Left cardiac atrium (tissue), 4 donors: ENCODE measurements at places on chromosomes 11 and 22. TPM values are rescaled to one million over a fixed set of nuclear protein-coding genes. Genes with fewer than 3 reads are reported as not detected.

The OOSP4A gene
- not detected for total RNA-seq

GRCh38 chr11:61737131-61737530, 15.3 kb upstream of the MYRF start:
- no peak for DNase-seq

The SELENOM gene
- 145 TPM for total RNA-seq

GRCh38 chr11:61075891-61076290, 26.4 kb upstream of the CD5 start:
- DNase-seq: no peak

- no peak for DNase-seq
Measured at GRCh38 chr11:75697906-75698581, 19.6 kb upstream of the MOGAT2 start.

- DNase-seq: no peak
Measured at GRCh38 chr11:124868331-124869274, 3.4 kb downstream of the ROBO3 start.

DNA sequence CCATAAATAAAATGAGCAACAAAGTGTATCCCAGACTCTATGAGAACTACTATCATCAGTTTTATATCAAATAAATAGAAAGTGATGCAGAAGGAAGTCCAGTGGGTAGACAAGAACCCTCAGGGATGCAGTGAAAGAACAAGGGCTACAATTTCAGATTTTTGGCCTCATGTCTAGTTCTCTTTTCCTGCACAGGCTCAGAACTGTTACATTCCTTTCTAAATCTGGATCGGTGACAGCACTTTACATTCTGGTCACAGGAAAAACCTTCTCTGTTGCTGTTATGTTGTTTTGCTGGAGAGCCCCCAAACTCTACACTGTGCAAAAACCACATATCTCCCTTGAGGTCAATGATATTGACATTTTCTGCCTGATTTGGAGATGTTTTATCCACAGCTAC, 108.8 kb upstream of the ANO5 start:
- DNase-seq: no peak

DNA sequence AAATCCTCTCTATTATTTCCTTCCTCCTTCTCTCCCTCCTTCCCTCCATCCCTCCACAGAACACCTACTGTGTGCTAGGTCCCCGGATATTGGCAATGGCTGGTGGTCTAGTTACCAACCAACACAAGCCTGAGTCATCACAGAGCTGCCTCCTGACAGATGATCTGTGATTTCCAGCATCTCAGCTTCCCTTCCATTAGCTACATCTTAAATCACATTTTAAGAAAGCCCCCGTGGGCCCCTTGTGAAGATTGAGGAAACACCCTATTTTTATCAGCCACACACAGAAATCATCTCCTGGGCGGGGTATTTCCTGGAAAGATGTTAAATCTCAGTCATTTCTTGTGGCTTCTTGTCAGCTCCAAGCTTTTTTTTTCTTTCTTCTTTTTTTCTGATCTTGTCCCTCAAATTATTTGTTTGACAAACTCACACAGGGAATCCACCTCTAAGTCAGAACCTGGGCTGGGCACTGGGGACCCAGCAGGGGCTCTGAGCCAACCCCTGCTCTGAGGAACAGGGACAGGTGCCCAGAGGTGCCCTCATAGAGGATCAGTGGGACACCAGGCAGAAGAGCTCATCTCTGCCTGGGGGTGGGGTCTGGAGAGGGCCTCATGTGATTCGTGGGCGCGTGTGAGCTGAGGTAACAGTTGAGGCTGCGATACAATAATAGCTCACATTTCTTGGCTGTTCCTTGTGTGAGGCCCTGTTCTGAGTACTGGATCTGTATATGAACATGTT, 42.4 kb downstream of the CACNA1I start:
- no peak for DNase-seq

DNA sequence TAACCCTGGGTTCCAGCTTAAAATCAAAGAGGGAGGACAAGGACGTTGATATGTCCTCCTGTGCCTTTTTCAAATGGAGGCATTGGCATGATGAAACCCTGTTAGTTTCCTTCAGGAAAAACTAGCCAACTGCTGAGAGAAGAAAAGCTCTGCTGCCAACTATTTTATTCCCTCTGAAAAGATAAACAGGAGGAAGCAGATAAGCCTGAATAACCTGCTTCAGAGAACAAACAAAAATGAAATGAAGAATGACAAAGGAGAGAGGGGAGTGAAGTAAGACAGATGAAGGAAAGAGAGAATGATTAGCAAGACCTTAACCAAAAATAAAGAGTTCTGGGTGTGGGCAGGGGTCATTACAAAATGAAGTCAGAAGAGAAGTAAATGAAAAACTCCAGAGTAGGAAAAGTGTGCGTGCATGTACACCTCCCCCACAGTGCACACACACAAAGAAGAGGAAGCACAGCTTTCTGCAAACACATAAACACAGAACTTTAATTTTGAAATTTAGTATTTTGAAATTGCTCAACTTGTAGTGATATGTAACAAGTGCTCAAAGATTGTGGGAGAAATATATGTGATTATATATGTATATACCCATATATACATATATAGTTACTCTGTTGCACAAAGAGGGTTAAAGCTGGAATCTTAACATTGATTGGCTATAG, 332.2 kb downstream of the LUZP2 start:
- DNase-seq: no peak

The TEX54 gene
- not detected for total RNA-seq

The OR8G1 gene
- total RNA-seq: not detected

The KCTD14 gene
- 0.94 TPM for total RNA-seq

The SCGB2A2 gene
- not detected for total RNA-seq

DNA sequence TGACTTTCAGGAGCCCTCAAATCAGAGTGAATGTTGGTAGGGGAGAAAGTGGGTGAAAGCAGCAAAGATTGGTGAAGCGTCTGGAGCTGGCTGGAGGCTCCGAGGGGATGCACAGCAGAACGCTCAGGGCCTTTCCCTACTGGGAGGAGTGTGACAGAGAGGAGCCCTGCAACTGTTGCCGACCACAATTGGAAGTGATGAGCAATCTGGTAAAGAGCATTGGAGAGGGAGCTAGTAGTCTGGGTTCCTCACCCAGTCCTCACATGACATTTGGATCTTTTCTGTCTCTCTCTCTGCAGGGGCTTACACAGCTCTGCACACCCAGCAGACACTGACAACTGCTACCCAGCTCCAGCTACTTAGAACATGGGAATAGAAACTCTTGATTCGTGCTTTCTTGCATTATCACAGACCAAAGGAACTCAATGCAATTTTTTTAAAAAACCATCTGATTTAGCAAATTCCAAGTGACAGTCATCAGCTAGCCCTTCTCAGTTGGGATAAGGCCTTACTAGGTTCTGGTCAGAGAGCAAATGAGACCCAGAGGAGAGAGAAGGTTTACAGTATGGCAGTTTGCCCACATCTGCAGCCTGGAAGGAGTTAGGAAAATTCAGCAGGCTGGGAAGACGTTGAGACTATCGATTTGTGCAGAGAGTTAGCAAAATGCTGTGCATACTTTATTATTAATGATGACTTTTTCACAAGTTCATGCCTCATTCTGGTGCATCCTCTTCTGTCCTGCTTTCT, 278.0 kb upstream of the PLET1 start:
- DNase-seq: no peak

- no peak for DNase-seq
Measured at GRCh38 chr22:31278626-31279326, 13.5 kb downstream of the PIK3IP1 start.

DNA sequence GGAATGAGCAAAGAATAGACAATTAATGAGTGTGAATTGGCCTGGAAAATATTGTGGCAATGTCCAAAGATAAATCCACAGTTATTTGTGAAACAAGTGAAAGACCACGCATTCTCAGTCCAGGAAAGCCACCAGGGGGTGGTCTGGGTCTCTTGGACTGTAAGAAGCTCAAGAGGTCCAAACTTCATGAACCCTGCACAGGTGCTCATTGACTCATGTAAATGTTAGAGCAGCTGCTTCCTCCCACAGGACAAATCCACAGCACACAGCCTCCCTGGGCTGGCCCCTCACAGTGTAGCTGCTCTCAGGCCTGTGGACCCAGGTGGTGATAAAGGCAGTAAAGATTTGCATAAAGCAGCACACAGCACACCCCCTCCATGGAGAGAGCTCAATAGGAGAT, 114.0 kb downstream of the ZNF280B start:
- DNase-seq: no peak
